ENCODE measurements at places on chromosomes 12 and 14.
A peak's percentile ranks its signal among the peaks of the same experiment; 100 is the strongest.

- peak; percentile 41 for DNase-seq
Measured at GRCh38 chr14:49303946-49304516, 282.1 kb downstream of the RPS29 start.

GRCh38 chr12:132596016-132596415, 14.4 kb downstream of the LRCOL1 start:
- no peak for DNase-seq

DNA sequence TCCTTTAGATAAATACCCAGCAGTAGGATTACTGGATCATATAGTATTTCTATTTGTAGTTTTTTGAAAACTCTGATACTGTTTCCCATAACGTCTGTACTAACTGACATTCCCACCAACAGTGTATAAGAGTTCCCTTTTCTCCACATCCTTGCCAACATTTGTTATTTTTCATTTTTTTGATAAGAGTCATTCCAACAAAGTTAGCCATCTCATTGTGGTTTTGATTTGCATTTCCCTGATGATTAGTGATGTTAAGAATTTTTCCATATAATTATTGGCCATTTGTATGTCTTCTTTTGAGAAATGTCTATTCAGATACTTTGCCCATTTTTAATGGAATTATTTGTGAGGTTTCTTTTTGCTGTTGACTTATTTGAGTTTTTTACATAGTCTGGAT, 486.0 kb downstream of the FLRT2 start:
- DNase-seq = no peak

DNA sequence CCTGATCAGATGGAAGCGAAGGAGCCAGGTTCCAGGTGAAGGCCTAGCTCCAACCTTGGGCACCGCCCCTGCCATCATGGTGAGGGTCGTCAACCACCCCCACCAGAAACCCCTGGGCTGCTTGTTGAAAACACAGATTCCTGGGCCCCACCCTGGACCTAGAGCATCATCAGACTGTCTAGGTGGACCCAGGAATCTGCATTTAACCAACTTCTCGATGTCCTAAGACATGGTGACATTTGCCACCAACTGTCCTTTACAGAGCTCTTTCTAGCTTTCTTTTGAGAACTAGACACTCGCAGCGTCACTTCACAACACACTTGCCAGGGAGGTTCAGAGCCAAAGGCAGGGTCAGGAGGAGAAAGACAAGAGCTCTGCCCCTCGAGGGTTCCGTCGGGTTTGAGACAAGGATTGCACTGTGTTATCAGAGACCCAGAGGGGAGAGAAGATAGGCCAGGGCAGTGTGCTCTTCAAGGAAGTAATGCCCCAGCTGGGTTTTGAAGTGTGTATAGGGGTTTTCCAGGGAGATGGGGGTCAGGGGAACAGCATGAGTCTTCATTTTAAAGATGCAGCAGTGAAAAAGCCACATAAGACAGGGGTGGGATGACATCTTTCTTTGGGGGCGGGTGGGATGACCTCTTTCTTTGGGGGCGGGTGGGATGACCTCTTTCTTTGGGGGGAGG, 24.6 kb downstream of the RFLNA start:
- no peak for DNase-seq

DNA sequence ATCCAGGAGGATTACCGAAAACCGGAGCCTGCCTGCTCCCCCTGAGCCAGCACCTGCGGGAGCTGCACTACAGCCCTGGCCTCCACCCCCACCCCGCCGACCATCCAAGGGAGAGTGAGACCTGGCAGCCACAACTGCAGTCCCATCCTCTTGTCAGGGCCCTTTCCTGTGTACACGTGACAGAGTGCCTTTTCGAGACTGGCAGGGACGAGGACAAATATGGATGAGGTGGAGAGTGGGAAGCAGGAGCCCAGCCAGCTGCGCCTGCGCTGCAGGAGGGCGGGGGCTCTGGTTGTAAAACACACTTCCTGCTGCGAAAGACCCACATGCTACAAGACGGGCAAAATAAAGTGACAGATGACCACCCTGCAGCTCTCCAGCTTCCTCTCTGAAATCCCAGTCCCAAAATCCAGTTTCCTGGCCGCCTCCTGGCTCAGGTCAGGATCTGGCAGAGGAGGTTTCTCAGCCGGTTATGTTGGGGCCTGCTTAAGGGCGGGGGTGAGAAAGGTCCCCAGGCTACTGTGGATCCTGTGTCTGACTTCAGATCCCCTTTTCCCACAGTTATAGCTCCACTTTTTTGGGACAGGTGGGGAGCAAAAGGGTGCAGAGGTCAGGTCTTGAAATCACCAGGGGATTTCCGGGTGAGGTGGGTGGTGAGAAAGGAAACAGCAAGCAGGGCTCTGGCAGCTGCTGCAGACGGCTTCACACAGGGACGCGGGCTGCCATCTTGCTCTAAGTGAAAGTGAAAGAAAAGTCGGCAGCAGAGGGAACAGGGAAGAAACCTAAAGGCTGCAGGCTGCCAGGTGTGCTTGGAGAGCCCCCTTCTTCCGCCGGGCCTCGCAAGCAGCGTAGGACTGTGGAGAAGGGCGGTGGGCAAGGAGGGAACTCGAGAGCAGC, at the start of gene TAPBPL:
TSS of gene TAPBPL (plus strand) at position 695 of the 897 bp plus-strand sequence. CDS start 207 bp downstream, outside the sequence.
- DNase-seq = peak; percentile 95

DNA sequence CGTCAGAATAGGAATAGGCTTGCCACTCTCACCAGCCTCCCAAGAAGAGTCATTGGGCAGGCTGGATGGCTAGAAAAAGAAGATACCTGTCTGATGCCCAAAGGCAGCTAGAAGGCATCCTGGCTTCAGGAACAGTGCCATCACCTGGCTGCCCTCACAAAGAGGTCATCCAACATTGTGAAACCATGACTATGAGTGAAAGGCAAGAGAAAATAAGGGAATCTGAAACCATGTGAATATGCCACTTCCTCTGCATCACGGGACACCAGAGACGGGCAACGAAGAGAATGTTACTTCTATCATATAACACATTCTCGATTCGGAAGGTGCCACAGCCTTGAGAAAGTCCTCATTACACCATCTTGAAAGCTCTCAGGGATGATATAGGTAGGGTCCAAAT, 182.0 kb downstream of the DAD1 start:
- no peak for DNase-seq

- DNase-seq = no peak
Measured at GRCh38 chr12:90562671-90563070, 392.3 kb downstream of the CCER1 start.

DNA sequence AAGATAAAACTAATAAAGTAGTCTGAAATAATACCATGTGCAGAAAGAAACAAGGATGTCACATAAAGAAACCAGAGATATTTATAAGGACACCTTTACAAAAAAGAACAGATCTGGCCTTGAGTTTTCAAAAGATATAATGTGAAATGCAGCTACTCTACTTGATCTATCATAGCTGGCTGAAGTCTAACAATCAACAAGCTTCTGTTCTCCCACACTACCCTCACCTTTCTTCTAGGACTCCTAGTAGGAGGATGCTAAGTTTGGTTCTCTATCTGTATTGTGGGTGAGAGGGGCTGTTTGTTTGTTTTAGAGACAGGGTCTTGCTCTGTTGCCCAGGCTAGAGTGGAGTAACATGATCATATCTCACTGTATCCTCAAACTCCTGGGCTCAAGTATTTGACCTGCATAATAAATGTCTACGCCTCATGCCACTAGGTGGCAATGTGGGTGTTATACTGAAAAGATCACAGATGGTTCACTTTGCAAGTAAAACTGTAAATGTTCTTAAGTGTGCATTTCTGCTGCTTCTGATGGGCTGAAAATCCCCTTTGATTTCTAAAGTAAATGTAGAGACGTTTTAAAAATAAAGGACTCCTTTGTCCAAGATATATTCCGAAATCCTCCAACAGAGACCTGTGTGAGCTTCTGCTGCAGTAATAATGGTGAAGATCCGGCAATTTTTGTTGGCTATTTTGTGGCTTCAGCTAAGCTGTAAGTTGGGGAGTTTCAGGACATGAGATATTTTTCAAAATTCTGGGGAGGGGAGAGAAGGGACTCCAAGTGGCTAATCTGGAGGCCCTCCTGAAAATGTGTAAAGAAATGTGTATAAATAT, 269.3 kb downstream of the DAD1 start:
- DNase-seq = peak; percentile 83

All from Ammon's horn (tissue), 1 donor.